ENCODE measurements at places on chromosomes 7 and 10.

GRCh38 chr10:13790196-13790595 lies 203.4 kb downstream of the PRPF18 start:
- no peak for DNase-seq

DNA sequence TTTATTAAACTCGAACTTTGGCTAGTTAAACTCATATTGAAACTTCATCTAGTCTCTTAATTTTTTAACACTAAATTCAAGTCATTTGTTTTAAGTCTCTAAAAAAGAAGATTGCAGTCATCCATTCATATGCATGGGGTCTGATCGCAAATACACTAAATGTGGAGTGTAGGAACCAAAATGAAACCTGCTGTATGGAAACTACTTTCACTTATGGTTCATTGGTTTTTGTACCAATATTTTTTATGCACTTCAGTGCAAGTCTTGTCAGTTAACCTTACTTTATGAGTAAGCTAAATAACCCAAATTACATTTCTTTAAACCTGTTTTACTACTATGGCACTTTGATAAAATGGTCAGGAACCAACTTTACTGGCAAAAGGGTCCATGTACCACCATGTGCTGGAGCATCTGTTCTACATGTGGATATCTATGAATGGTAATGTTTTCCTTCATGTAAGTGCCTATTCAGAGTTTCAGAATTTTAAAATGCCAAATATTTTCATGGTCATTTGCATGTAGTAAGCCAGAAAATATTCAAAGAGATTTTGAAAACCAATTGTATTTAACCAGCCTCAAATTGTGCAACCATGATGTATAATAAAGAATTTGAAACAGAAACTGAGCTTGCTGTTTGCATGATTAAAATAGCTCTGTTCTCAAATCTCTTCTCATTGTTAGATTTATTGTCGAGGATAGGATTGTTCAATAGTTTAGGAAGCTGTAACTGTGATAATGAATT lies 7.6 kb upstream of the SUPV3L1 start:
- DNase-seq = no peak

DNA sequence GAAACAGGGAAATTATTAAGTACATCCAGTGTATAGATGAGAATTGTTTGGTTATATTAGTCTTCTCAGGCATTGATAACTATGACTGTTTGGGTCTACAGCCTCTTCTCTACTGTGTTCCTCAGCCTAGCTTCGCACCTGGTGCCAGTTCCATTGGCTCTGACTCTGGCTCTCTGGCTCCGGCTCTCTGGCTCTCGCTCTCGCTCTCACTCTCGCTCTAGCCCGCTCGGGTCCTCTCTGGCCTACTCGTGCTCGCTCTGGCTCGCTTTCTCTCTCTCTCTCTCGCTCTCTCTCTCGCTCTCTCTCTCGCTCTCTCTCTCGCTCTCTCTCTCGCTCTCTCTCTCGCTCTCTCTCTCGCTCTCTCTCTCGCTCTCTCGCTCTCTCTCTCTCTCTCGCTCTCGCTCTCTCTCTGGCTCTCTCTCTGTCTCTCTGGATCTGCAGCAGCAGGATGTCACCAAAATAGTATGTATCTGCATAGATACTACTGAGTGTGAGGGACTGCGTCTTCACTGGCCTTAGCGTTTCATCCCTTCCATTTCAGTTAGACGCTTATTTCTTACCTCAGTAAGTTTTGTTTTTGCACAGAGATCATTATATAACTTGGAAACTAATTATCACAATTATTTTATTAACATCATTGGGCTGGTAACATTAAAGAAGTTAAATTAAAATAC lies 6.5 kb upstream of the SSBP1 start:
- no peak for DNase-seq

GRCh38 chr10:58319599-58319998 lies 15.2 kb upstream of the UBE2D1 start:
- DNase-seq = no peak

DNA sequence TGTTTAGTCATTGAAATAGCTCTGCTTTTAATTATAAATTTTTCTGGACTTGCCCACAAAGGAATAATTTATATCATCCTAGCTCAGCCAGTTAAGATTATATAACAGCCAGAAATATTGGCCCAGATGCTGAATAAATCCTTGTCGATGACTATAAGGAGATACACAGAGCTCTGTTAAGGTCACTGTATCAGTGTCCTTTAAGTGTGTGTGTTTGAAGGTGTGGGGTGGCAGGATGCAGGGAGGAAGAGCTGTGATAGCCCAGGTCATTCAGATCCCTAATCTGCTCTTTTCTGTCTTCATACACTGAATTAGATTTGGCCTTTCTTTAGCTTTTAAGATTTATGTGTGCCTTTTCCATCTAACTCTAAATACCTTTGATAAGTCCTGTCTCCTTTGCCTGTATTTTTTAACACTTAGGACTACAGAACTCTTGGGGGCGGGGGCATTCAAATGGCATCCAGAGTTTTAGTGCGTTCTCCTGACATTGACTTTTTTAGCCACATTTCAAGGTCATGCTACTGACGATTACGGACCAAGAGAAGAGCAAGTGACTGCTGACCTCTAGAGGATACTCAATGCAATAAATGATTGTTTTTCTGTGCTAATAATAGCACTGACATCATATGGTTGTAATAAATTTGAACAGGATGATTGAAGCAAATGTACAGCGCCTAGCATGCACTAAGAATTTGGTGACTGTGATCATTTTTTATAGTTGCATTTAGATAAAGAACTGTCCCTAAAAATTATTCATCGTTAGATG lies 172.3 kb downstream of the CACNB2 start:
- DNase-seq = no peak

- no peak for DNase-seq
Observed at GRCh38 chr7:25087855-25088254, 37.2 kb downstream of the CYCS start.

GRCh38 chr7:99146979-99147378 lies 3.1 kb upstream of the SMURF1 start:
- DNase-seq = no peak

GRCh38 chr7:49159536-49159935 lies 235.2 kb downstream of the CDC14C start:
- no peak for DNase-seq

GRCh38 chr10:43261578-43262396 lies 5.1 kb downstream of the RASGEF1A start:
- DNase-seq = no peak

DNA sequence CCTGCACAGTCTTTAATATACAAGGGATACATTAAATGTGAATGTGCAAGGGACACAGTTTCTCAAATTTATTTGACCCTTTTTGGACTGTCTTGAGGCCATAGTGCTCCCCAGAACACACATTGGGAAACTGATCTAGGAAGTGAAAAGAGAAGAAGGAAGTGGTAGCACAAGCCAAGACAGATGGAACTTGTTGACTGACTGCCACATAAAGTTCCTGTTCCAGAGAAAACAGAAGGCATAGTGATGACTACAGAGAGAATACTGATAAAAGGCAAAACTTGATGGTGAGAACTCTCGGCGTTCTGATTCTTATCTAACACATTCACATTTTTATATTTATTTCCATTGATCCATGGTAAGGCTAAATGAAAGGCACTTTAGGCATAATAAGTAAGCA lies 1216.4 kb downstream of the CNTNAP2 start:
- DNase-seq = no peak

GRCh38 chr7:86928308-86928707 lies 131.1 kb downstream of the ELAPOR2 start:
- DNase-seq = no peak

- no peak for DNase-seq
Observed at GRCh38 chr7:47625861-47626715, 44.2 kb upstream of the TNS3 start.

DNA sequence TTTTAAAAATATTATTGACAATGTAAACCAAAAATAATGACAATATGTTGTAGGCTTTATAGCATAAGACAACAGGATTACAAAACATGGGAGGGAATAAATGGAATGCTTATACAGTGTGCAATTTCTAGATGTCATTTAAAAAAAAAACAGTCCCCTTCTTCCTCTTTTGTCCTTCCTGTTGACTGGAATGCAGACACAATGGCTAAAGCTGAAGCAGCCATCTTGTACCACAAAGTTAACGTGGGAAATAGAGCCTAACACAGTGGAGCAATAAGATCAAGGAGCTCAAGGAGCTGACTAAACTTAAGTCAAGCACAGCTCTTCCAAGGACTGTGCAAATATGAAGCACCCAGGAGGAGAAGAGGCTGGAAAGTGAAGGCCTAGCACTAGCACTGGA lies 208.1 kb downstream of the ARHGAP12 start:
- DNase-seq = no peak

DNA sequence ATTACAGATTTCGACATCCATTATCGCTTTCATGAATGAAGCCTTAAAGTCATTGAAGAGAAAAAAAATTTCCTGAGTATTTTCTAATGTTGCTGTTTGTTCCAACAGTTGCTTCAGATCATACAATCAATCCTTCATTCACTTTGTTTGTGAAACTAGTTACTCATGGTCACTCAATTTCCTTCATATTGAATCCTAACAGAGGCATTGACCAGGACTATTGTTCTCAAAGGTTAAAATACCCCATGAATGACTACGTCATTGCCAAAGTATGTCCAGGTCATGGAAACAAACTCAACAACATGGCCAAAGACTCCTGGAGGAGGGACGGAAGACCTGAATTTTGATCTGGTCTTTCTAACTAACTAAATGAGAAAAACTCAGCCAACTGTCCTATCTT lies 54.0 kb upstream of the ABCB5 start:
- DNase-seq = no peak

- no peak for DNase-seq
Observed at GRCh38 chr7:66521675-66522074, 107.0 kb upstream of the KCTD7 start.

DNA sequence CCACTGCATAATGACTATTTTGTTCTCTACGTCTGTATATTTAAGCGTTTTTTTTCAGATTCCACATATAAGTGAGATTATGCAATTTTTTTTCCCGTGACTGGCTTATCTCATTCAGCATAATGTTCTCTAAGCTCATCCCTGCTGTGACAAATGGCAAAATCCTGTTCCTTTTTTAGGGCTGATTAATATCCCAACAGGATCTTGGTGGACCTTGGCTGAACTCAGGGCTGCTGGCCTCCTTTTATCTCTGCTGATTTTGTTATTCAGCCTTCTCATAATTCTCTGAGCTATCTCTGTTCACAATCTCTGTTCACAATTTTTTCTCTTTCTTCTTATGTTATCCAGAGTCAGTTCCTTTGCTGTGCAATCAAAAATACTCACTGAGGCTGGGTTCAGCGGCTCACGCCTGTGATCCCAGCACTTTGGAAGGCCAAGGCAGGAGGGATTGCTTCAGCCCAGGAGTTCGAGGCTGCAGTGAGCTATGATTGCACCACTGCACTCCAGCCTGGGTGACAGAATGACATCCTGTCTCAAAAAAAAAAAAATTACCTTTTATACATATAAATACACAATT lies 1035.9 kb upstream of the AUTS2 start:
- DNase-seq = no peak

DNA sequence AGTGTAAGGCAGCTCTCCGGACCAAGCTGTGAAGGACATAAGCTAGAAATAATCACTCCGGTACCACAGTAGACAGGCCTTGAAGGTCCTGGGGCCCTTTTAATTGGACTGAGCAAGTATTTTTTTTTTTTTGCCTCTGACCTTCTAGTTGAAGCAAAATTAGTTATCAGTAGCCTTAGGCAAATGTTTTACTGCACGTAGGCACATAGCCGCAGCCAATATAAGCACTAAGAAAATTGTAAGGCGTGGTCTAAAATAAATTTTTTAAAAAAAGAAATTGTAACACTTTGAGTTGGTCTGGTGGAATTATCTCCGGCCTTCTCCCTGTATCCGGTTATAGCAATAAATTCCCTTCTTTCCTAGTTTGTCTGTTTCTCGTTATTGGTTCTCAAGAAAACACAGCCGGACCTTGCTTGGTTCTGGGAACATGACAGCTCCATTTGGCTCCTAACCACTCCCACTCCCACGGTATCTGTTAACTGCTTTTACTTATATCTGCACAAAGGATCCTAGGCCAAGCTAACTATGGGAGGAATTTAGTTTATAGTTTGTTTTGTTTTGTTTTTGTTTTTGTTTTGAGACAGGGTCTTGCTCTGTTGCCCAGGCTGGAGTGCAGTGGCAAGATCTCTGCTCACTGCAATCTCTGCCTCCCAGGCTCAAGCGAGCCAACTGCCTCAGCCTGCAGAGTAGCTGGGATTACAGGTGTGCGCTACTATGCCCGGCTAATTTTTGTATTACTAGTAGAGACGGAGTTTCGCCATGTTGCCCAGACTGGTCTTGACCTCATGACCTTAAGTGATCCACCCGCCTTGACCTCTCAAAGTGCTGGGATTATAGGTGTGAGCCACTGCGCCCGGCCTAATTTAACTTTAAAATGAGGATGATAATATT lies 124.4 kb upstream of the KIF5B start:
- no peak for DNase-seq

GRCh38 chr10:131683281-131683861 lies 217.4 kb upstream of the PPP2R2D start:
- DNase-seq = no peak

DNA sequence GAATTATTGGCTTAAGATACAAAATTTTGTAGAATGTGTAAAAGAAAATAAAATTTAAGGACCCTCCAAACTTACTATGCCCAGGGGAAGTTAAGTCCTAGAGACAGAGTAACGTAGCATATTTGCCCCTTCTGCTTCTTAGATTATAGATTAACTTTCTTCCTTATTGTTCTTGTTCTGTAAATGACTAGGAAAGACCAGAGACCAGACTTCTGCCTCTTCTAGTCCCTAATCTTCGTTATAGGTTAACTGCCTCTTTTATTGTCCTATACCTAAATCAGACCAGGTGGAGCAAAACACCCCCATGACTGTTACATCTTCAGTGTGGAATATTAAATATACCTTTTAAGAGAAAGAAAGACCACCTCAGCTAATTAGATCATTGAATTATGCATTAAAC lies 160.5 kb downstream of the PHTF2 start:
- DNase-seq = no peak

DNA sequence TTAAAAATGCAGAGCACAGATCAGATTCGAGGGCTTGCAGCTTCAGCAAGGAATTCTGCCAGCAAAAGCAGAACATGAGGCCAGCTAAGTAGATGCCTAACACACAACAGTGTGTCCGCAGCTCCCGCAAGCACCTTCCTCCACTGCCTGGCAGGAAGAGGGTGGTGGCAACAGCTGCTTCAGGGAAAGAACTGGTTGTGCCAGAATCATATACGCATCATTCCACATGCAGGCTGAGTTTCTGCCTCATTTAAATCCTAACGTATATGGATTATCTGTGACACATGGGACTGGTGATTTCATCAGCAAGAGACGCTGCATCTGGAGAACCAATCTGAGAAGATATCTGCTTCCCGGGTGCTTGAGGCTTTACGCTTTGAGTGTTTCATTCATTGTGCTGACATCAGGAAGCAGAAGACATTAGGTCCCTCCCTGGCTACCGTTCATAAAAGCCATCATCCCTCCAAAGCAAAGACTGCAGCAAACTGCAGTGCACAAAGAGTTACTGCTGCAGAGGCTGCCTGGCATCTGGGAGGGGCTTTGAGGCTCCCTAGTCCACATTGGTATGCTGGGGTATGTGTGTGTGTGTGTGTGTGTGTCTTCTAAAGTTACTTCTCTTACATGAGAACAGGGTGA lies 78.8 kb downstream of the FAM13C start:
- no peak for DNase-seq

- no peak for DNase-seq
Observed at GRCh38 chr10:1280466-1281404, 224.6 kb downstream of the WDR37 start.

- no peak for DNase-seq
Observed at GRCh38 chr7:64947252-64948000, 43.4 kb downstream of the ZNF117 start.

GRCh38 chr7:24971333-24972165 lies 8.4 kb downstream of the OSBPL3 start:
- no peak for DNase-seq

- no peak for DNase-seq
Observed at GRCh38 chr7:133723044-133723443, 404.1 kb upstream of the LRGUK start.

All from stimulated activated CD8-positive, alpha-beta memory T cell treated with anti-CD3 and anti-CD28 coated beads, Interleukin-4, amount 100 ng/mL, for 1 hour (primary cell).